NCI-H748 treated with DMSO at 0.1 percent for 48 hours (cell line): ENCODE measurements at places on chromosomes 2 and 18.

GRCh38 chr2:233917116-233917515, at the start of gene TRPM8:
Gene TRPM8 (plus strand): TSS chr2:233917373. CDS start chr2:233926538, 9,165 bp downstream.
- DNase-seq, result no peak

DNA sequence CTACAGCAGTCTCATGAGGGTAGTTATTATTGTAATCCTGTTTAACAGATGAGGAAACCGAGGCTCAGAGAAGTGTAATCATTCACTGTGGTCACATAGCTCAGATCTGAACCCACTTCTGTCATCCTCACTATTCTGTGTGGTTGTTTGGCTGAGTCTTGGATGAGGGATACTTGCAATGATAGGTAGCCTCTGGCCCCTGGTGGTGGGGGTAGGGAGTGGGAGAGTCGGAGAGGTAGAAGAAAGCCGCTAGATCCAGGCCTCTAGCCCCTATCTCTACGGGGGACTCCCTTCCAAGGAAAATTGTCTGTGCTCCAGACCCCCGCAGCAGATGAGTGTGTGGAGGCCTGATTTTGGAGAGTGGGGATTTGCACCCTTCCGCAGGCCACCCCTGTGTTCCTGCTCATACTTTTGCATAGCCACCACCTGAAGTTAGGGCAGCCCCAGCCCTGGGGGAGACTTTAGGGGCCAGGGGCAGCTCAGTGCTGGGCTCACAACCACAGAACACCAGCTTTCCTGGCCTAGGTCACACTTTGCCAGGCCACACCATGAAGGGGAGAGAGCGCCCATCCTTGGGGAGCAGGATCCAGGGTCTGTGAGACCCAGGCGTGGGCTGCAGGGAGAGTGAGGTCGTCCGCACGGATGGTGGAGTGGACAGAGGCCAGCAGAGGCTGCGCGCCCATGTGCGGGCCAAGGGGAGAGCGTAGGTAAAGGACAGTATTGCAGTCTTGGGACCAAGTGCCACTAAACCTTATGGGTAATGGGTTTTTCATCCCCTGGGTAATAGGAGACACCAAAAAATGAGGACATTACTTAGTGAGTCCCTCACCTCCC, 148.2 kb downstream of the GLI2 start:
- no peak for DNase-seq

DNA sequence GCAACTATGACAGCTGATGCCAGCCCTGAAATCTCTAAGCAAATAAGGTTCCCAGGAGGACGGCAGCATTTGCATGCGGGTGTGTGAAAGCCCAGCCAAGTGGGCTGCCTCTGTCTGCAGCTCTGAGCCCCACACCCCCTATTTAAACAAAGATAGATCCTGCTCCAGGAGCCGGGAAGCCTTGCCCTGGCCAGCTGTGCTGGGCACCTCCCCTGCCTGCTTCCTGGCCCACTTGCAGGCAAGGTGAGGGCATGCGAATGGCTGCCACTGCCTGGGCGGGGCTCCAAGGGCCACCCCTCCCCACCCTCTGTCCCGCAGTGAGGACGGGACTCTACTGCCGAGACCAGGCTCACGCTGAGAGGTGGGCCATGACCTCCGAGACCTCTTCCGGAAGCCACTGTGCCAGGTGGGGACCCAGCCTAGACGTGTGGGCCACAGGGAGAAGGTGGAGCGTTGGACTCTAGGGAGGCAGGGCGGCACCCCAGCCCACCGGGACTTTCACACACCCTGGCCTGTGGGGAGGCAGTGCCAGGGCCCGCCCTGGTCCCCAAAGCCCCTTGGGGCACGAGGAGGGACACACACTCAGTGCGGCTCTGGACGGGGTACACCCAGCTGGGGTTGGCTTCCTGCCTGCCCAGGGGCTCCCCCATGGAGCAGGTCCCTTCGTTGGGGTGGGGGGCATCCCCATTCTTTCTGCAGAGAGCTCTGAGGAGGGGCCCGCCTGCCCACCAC, at the start of gene ANO7:
TSS of gene ANO7 (plus strand) at position 317 of the 732 bp plus-strand sequence. CDS start 1,387 bp downstream, outside the sequence.
- peak; percentile 27 for DNase-seq

GRCh38 chr18:11719621-11720020, 30.6 kb downstream of the GNAL start:
- no peak for DNase-seq

DNA sequence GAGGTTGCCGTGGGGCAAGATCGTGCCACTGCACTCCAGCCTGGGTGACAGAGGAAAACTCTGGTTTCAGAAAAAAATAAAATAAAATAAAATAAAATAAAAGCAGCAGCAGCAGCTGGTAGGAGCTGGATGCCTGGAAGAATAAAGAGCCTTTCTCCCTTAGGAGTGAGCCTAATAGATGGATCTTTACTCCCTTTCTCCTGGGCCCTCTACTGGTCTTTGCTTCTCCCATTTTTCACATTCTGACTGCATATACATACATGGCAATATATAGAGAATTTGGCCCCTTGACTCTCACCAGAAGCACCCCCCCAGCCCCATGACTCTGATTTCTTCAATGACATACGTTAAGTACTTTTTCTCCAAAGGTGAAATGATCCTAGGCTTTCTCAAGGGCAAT, 9.8 kb upstream of the MALT1 start:
- no peak for DNase-seq

DNA sequence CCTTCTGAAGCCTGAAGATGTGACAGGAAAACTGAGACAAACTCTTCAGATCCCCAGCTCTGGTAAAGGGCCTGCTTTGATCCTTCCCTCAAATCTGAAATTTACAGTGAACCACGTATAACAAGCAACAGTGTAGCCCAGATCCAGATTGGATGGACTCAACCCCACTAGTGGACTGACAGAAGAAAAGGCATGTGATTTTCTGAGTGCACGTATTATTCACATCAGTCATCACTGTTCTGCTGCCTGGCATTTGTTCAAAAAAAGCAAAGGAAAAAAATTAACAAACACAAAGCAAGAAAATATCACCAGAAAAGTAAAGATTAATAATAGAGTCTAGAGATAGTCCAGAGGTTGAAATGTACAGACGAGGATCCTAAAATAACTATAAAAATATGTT, 87.6 kb downstream of the CYRIA start:
- no peak for DNase-seq

DNA sequence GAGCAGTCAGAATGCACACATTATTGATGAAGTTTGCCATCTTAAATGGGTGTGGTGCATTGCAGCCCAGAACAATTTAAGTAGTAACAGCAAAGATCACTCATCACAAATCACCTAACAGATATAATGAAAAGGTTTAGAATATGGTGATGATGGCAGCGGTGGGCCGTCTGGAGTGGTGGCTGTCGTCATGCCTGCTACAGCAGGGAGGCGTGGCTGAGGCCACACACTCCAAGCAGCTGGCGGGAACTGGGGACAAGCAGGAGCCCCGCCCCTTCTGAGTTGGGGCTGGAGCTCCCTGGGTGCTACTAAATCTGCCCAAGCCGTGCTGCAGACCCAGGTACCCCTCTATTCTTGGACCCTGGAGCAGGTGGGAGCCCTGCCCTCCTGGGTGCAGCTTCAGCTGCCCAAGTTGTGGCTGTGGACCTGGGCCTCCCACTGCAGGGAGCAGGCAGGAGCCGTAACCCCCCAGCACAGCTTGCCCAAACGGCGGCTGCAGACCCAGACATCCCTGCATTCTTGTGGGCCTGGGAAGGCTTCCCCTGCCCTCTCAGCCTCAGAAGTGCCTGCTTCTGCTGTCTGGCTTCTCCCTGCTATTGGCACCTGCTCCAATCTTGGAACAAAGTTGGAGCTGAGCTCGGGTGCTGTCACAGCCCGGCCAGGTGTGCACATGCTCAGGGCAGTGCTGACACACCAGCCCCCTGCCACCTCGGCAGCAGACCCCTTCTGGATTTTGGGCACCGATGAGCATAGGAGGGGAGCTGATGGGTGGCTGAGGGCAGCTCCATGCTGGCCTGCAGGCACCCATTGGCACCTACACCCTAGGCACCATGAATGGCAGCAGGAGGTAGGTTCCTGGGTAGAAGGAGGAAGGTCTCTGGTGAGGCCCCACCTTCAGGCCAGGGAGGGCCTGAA, 149.3 kb downstream of the EHBP1 start:
- no peak for DNase-seq

- DNase-seq, result no peak
These were observed 16.7 kb upstream of the WIPF1 start for GRCh38 chr2:174614261-174614660.

- peak; percentile 20 for DNase-seq
These were observed 60.4 kb downstream of the COL4A4 start for GRCh38 chr2:227103583-227103982.

- DNase-seq, result no peak
These were observed 16.3 kb upstream of the ITGAV start for GRCh38 chr2:186573531-186573930.

GRCh38 chr18:10261344-10262276, 192.8 kb upstream of the APCDD1 start:
- no peak for DNase-seq

GRCh38 chr2:131657895-131658768, 130.4 kb downstream of the CCDC74A start:
- no peak for DNase-seq

GRCh38 chr18:25457601-25458000, 105.6 kb upstream of the ZNF521 start:
- DNase-seq, result no peak

DNA sequence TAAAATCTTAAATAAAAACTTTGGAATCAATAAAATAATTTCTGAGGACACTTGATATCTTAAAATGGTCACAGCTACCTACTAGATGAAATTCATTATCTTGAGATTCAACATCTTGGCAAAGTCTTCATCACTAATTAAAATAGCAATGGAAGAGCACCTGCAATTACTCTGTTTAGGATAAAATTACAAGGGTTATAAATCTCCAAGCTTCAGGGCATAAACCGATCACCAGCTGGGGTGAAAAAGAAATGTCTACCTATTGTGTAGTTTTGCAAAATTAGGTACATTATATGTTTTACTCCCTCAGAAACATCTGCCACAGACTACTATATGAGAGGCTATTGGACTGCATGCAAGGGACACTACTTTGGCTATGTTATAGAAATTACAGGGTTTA, 327.1 kb downstream of the CCDC178 start:
- DNase-seq, result no peak

- DNase-seq, result no peak
These were observed at the start of gene CACNB4 for GRCh38 chr2:152098496-152099366. Gene CACNB4 (minus strand): TSS chr2:152099044.
